ENCODE measurements at places on chromosomes 6 and 20.

DNA sequence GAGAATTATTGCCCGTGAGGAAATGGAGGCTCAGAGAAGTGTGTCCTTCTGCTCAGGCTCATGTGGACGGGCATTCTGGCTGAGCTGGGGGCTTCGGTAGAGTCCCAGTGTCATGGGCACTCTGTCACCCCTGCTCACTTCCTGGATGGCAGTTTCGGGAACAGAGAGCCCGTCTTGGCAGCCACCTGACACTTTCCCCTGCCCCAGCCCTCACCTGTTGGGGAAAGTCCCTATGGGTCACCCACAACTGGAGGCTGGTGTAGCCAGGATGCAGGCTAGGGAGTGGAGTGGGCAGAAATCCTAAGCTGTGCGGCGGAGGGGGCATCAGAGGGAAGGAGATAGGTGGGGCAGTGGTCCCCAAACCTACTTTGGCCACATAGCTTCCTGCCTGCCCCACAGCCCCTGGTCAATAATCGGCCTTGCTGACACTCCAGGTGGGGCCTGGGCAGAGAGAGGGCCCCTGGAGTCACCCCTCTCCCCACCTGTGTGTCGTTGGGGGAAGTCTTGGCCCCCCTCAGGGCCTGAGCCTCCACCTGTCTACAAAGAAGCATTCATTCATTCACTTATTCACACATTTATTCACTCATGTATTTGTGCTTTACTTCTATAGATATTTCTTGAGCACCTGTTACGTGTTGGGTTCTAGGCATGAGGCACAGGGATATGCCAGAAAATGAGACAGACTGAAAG is 40.5 kb downstream of the SNAI1 start:
- DNase-seq, result no peak

GRCh38 chr20:57743450-57744095 is 33.8 kb upstream of the PMEPA1 start:
- DNase-seq, result no peak

DNA sequence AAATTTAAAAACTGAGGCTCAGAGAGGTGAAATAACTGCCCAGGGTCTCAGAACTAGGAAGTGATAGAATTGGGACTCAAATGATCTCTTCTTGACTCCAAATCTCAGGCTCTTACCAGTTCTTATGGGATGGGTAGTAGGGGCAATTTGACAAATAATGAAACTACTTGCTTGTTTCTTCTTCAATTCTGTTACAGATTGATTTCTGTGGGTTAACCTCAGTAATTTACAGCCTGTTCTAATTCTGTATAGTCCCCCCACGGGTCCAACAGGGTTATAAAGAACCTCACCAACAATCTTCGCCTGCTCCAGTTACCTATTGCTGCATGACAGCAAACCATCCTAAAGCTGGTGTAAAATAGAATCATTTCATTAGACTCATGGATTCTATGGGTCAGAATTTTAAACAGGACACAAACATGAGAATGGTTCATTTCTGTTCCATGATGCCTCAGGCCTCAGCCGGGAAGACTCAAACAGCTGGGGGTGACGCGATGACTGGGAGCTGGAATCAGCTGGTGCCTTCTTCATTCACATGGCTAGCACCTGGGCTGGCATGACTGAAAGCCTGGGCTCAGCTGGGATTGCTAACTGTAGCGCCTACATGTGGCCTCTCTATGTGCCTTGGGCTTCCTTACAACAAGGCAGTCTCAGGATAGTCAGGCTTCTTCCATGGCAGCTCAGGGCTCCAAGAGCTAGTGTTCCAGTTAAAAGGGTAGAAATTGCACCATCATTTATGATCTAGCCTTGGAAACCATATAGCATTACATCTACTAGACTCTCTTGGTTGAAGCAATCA is 6.6 kb upstream of the WFDC2 start:
- DNase-seq, result no peak

GRCh38 chr20:44720997-44721784 is 6.0 kb downstream of the CCN5 start:
- DNase-seq, result no peak

GRCh38 chr6:159886270-159886669 is 4.5 kb upstream of the MAS1 start:
- no peak for DNase-seq

GRCh38 chr6:26205625-26206574 is 118.7 kb downstream of the HFE start:
- no peak for DNase-seq

DNA sequence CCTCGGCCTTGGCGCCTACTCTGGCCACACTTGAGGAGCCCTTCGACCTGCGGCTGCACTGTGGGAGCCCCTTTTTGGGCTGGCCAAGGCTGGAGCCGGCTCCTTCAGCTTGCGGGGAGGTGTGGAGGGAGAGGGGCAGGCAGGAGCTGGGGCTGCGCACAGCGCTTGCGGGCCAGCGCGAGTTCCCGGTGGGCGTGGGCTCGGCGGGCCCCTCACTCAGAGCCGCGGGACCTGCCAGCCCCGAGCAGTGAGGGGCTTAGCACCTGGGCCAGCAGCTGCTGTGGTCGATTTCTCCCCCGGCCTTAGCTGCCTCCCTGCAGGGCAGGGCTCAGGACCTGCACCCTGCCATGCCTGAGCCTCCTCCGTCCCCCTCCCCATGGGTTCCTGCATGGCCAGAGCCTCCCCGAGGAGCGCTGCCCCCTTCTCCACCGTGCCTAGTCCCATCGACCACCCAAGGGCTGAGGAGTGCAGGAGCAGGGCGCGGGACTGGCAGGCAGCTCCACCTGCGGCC is 136.8 kb downstream of the EPHA7 start:
- DNase-seq, result no peak

DNA sequence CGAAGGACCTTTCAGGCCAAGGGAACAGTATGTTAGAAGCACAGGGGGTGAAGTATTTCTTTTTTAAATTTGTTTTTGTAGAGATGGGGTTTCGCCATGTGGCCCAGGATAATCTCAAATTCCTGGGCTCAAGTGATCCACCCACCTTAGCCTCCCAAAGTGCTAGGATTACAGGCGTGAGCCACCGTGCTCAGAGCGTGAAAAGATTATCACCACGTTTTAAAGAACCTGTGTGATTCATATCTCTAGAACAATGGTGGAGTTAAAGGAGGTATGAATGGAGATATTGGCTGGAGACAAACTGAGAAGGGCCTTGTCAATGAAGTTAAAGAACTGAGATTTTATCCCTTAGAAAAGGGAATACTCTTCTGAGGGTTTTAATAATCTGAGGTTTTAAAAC is 9.7 kb downstream of the ASF1A start:
- no peak for DNase-seq

DNA sequence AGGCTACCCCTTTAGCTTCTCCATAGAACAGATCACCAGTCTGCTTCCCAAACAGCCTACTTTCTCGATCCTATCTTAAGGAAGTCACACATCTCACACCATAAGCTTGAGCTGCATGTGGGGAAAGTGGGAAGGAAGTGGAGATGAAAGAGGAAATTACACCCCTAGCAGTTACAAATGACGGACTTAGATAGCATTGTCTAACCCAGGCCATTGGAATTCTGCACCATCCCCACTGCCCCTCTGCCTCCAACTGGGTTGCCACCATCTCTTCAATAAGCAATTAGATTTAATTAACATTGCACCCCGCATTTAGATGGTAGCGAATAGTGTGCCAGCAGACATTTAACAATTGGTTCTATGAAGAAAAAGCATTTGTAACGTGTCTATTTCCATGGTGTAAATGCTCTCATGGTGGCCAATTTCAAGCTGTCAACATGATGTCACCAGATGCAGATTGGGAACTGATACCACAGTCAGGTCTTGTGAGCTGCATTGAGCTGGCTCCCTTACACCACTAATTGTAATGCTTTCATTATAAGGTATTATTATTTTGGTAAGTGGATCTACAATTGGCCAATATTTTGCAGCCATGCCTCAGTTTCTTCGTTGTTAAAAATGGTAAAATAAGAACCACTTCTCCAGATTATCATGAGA is 124.7 kb downstream of the CD24 start:
- no peak for DNase-seq

DNA sequence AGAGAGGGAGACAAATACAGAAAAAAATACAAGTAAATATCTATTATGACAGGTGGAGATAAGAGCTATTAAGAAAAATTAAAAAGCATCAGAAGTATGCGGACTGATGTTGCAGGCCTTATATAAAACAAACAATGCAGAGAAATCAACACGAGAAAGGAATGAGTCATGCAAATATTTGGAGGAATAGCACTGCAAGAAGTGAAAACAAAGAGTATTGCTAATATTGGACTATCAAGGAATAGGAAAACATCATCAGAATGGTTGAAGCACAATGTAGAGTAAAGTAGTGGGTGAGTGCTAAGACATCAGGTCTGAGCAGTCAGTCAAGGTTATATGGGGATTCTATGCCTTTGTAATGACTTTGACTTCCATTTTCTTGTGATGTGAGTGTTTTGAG is 657.5 kb upstream of the GJE1 start:
- DNase-seq, result no peak

GRCh38 chr6:11542863-11543262 is 5.3 kb downstream of the TMEM170B start:
- DNase-seq, result no peak

GRCh38 chr20:10634683-10635411 is 39.0 kb downstream of the JAG1 start:
- DNase-seq, result no peak

GRCh38 chr6:37983720-37984501 is 164.4 kb downstream of the ZFAND3 start:
- DNase-seq, result no peak

DNA sequence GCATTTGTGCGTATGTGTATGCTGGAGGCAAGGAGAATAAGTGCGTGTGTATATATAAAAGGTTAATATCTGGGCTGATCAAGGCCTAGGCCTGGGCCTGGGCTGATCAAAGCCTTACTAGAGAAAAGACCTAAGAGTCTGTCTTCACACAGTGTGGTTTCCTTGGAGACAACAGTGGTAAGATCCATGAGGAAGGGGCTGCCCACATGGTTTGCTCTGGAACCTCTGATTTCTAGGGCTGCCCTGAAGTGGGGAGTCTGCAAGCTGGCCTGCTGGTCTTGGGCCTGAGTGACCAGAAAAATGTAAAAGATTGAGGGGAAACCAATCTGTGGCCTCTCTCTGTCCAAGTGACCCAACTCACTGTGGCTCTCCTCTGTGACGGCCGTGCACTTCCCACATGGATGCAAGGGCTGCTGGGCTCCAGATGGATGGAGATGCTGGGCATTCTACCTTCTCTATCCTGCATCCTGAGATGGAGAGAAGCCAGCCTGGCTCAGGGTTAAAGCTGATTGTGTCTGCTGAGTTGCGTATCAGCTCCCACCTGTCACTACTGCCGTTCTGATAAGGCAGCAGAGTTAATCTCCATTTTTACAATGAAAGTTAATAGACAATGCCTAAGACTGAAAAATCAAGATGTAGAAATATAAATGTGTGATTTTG is 90.3 kb upstream of the NXT1 start:
- DNase-seq, result no peak

DNA sequence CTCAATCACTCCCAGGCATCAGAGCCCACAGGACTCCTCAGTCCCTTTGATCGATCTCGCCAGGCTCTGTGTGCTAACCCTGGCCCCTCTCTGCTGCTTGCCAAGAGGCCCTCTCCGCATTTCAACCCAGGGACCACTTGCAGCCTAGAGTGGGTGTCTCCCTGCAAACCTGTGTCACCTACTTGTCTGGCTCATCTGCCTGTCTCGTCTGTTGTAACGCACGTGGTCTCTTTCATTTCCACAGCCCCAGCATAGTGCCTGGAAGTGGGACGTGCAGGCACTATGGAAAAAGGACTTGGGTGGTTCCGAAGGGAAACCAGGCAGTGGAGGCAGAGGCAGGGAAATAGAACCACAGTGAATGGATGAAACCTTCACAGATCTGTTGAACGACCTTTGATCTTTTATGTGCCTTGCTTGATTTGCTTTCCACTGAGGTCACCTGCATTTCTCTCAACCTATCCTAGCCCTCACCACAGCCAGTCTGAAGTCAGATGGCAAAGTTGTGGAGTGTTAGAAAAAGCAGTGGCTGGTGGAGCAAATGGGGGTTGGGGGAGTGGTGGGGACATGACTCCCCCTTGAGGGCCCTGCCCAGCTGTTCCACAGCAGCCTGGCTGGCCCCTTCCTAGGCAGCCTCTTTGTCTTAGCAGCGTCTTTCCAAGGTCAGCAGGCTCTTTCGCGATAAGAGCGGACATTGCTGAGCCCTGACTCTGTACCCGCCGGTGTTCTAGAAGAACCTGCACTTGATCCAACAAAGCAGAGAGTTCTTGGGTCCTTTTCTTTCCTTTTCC is 55.8 kb upstream of the TAGAP start:
- no peak for DNase-seq

- DNase-seq, result no peak
These were observed 34.0 kb downstream of the NCOA6 start for GRCh38 chr20:34791289-34792020.

DNA sequence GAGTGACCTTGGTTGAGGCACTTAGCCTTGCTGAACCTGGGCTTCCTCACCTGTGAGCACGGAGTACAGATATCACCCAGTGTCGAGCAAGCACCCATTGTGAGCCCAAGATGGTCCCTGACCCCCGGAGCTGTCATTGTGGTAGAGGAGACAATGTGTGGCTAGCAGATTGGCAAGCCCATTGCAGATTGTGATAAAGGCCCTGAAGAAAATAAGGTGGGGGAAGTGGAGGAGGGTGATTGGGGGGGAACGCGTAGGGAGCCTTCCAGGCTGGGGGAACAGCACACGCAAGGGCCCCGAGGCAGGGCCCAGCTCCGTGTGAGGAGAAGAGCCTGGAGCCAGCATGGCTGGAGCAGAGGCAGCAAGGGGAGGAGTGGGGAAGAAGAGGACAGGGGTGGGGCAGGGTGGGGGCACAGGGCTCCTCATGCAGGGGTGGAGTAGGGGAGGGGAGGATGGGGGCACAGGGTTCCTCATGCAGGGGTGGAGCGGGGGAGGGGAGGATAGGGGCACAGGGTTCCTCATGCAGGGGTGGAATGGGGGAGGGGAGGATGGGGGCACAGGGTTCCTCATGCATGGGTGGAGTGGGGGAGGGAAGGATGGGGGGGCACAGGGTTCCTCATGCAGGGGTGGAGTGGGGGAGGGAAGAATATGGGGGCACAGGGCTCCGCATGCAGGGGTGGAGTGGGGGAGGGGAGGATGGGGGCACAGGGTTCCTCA is 7.0 kb downstream of the CEBPB start:
- no peak for DNase-seq

DNA sequence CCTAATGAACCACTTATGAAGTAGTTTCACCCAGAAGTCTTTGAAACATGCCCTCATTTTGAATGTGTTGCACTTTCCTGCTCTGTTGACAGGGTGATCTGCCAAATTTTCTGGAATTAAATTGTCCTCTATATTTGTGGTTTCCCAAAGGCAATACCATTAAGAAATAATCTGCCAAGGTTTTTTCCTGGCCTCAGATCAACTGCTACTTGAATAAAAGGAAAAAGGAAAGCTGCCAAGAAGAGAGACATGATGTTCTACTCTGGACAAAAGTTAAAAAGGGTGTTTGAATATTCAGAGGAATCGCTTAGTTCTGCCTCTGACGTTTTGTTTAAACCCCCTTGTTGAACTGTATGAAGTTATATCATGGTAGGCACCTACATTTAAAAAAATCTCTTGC is 37.4 kb upstream of the ARMH2 start:
- DNase-seq, result no peak

- no peak for DNase-seq
These were observed 628.0 kb upstream of the AGPAT4 start for GRCh38 chr6:161901740-161902426.

- DNase-seq, result no peak
These were observed 336.0 kb upstream of the DEFB115 start for GRCh38 chr20:30921286-30922071.

GRCh38 chr6:14925025-14925698 is 320.7 kb upstream of the JARID2 start:
- DNase-seq, result peak; percentile 40

GRCh38 chr6:56292505-56293181 is 45.3 kb upstream of the COL21A1 start:
- DNase-seq, result no peak

GRCh38 chr6:168625602-168626001 is 184.6 kb downstream of the SMOC2 start:
- DNase-seq, result no peak
